Type B pancreatic cell (in vitro differentiated cells): ENCODE measurements at places on chromosomes 2 and 18.

- H3K36me3 ChIP-seq, result no peaks in the 10 kb centered on the region
- H3K4me3 ChIP-seq, result no peak overlapping the region
- peaks cover 33% of the 10 kb centered on the region for H3K27me3 ChIP-seq
- H3K4me1 ChIP-seq, result no peaks in the 10 kb centered on the region
- no peak overlapping the region for H3K27ac ChIP-seq
Observed at GRCh38 chr2:19839438-19839837, 62.3 kb downstream of the TTC32 start.

DNA sequence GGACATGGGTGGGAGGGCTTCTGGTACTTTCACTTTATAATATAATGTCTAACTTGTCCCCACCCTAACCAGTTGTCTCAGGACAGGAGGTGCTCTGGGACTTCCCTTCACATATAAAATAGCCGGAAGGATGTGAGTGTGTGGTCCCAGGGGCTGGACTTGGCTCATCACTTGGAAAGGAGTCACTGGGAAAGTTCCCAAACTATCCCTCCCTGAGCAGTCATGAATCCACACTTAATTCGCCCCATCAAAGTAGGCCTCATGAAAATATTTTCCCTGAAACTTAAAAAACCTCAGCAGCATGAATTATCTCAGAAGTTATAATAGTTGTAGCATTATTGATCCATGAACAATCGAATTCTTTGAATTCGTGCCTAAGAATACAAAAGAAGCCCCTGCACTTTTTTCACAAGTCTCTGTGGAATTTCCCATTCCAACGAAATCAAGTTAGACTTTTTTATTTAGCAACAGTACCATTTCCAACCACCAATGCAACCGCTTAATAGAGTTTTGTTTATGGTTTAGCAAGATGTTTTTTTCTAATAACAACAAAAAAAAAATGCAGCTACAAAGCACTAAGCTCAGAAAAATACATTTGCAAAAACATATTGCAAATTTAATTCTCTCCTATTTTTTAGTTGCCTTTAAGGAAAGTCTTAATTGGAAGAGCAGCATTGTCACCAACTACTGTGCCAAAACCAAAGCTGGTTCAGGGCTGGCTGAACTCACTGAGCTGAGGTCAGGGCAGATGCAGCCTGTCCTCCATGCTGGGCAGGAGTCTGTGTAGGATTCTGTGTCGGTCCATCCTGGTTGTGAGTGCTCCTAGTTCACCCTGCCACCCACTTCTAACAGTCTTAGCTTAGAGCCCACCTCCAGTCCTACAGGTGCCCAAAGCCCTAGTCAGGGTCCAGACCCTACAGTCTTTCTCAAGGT is 68.8 kb upstream of the SPTBN1 start:
- H3K27me3 ChIP-seq, result no peaks in the 10 kb centered on the region
- no peaks in the 10 kb centered on the region for H3K36me3 ChIP-seq
- peaks cover 15% of the 10 kb centered on the region for H3K4me1 ChIP-seq
- H3K4me3 ChIP-seq, result no peak overlapping the region

DNA sequence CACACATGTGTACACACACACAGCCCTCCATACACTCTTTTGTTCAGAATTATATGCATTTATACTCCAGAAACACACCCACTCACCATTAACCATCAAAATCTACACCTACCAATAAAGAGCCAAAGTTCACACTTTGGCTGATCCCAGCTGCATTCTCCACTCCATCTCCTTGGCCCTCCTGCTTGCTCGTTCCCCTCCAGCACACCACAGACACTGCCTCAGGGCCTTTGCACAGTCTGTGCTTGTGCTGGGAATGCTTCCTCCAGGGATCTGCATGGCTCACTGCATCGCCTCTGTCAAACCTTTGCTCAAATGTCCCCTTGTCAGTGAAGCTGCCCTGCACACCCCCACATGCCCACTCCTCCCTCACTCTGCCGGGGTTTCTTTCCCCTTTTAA is 46.0 kb downstream of the POMC start:
- H3K36me3 ChIP-seq, result peaks cover 5% of the 10 kb centered on the region
- no peak for DNase-seq
- H3K4me3 ChIP-seq, result no peak overlapping the region
- no peak overlapping the region for H3K27ac ChIP-seq

- DNase-seq, result no peak
- no peaks in the 10 kb centered on the region for H3K4me1 ChIP-seq
- no peaks in the 10 kb centered on the region for H3K27me3 ChIP-seq
- H3K4me3 ChIP-seq, result no peak overlapping the region
- H3K36me3 ChIP-seq, result no peaks in the 10 kb centered on the region
Observed at GRCh38 chr2:191789796-191790195, 57.1 kb downstream of the CAVIN2 start.

DNA sequence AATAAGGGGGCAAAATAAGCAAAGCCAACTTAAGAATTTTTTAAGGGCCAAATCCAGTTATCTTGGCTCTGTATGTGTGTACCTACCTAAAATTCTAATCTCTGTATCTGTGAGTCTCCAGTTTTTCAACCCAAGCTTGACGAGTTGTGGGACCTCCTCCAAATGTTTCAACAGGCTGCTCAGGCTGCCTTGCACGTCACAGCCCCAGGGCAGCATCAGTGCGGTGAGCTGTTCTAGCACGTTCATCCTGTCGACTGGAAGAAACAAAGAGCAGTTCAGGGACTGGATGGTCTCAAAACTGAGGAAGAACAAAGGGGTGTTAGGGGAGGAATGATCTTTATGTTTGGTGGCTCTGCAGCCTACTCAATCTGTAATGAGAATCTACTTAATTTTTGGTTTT is 29.4 kb downstream of the NLRC4 start:
- peak overlapping the region; percentile 59 for H3K4me3 ChIP-seq
- H3K36me3 ChIP-seq, result peaks cover 4% of the 10 kb centered on the region
- no peaks in the 10 kb centered on the region for H3K27me3 ChIP-seq
- peaks cover 17% of the 10 kb centered on the region for H3K4me1 ChIP-seq
- DNase-seq, result no peak

DNA sequence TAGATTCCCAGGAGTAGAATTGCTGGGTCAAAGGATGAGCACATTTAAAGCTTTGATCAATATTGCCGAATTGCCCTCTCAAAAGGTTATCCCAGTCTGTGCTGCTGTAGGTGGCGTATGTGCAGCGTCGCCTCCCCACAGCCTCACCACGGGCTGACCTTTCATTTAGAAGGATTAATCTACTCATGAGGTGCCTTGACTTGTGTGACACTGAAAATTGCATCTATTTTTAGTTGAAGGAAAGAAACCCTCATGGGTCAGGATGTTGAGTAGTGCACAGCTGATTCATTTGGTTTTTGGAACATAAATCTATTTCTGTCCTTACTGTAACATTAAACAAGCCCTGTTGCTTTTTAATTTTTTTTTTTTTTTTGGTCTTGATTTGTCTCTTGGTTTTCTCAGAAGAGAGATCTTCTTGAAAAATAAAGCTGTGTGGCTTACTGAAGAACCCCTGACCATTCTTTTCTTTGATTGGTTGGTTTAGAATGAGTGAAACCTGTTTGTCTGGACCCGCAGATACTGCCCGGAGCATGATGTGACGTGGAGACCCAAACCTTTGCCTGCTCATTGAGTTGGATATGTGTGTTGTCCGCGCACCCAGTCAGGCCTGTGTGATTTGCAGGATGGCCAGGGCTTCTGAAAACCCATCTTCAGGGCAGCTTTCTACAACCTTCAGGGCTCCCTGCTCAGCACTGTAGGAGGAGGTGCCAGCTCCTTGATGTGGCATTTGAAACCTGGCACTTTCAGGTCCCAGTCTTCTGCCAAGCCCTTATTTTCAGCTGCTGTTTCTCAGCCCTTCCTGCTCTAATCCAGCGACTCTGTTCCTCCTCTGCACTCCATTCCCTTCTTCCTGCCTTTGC is 61.0 kb downstream of the LPIN1 start:
- H3K27me3 ChIP-seq, result no peaks in the 10 kb centered on the region
- H3K4me1 ChIP-seq, result no peaks in the 10 kb centered on the region
- peak overlapping the region; percentile 49 for H3K4me3 ChIP-seq
